ENCODE measurements at places on chromosomes 11 and 22.

DNA sequence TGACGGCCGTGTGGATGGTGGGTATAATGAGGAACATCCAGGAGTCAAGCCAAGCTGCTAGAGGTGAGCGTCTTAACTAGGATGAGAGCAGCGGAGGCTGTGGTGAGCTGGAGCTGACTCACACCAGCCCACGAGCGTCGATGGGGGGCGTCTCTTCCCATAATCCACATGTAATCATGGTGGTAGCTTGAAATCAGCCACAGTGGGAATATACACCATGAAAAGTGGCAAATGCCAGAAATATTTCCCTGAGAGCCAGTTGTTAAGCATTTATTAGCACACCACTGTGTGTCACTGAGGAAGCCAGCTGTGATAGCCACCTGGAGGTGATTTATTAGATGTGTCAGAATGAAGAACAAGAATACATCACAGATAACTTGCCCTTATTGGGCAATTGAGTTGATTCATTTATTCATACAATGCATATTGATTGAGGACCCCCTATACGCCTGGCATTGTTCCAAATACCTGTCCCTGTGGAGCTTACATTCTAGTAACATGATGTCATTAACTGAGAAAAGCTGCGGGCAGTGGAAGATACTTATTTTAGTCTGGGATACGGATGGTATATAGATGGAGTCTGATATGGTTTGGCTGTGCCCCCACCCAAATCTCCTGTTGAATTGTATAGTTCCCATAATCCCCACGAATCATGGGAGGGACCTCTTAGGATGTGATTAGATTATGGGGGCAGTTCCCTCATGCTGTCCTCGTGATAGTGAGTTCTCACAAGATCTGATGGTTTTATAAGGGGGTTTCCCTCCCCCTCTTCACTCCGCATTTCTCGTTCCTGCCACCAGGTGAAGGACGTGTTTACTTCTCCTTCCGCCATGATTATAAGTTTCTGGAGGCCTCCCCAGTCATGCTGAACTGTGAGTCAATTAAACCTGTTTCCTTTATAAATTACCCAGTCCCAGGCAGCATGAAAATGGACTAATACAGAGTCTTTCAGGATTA lies 473.4 kb downstream of the METTL15 start:
- peak; percentile 92 for DNase-seq

- peak; percentile 9 for DNase-seq
Observed at GRCh38 chr11:17979770-17980371, 33.0 kb downstream of the SERGEF start.

DNA sequence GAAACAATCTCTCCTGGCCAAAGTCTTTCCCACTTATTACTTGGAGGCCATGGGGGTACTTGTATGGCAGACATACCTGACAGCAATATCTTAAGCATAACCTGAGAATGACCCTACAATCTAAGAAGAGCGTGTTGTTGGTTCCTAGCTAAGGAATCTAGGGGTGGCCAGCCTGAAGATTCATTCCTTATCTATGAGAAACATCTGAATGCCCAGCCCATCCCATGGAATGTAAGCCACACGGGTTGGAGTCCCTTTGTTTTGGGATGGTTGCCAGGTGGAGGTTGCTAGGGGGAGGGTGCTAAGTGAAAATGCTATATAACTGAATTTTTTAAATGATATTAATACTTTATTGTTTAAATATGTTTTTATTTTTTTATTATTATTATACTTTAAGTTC lies 725.0 kb downstream of the ETS1 start:
- peak; percentile 41 for DNase-seq

- no peak for DNase-seq
Observed at GRCh38 chr11:130096823-130097222, 27.1 kb downstream of the APLP2 start.

GRCh38 chr11:22559416-22559815 lies 66.2 kb downstream of the FANCF start:
- no peak for DNase-seq

DNA sequence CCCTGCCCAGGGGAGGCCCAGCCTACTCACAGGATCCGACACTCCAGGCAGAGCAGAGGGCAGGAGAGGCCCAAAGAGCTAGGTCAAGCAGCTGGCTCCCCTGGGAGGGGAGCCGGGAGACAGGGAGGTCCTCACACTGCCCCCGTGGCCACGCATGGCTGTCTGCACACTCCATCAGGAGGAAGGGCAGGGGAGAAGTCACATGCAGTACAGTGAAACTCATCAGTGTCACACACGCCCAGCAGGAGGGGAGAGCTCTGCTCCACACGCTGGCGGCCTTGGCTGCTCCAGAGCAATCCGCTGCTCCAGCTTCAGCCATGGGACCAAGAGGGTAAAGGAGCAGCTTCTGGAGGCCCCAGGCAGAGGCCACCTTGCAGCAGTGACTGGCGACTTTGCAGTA lies 14.3 kb downstream of the TCIRG1 start:
- DNase-seq = no peak

GRCh38 chr22:20118300-20119020 lies 1.4 kb upstream of the TRMT2A start:
- no peak for DNase-seq

DNA sequence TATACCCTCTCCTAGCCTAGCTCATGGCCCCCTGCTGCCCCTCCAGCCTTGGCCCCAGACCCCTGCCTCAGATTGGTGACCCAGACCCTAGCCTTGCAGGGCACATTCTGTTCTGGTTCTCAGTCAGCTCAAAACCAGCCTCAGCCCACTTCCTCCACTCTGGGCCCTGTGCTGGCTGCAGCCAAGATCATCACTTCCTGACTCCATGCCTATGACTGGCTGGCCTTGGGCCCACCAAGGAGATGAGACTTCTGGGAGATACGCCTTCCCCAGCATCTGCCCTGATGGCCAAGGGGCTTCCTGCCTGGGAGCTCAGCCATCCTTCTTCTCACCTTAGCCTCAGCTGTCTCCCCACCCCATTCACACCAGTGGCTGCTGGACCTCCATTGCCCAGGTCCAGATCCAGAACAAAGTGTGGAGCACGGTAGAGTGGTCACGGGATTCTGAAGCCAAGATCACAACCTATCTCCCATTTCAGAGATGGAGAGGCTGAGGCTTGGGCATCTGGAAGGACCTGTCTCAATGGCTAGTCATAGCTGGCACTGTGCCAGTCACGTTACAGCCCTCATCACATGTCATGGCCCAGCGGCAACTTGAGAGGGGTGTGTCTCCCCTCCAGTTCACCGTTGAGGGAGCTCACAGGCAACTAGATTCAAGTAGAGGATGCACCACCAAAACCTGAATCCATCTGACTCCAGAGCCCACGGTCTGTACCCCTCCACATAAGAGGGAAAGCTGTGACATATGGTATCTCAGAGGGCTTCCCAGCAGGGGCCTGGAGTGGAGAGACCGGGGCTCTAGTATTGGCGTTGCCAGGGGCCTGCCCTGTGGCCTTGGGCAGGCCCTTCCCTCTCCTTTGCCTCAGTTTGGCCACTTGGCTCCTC lies 43.0 kb upstream of the KLHL35 start:
- peak; percentile 53 for DNase-seq

DNA sequence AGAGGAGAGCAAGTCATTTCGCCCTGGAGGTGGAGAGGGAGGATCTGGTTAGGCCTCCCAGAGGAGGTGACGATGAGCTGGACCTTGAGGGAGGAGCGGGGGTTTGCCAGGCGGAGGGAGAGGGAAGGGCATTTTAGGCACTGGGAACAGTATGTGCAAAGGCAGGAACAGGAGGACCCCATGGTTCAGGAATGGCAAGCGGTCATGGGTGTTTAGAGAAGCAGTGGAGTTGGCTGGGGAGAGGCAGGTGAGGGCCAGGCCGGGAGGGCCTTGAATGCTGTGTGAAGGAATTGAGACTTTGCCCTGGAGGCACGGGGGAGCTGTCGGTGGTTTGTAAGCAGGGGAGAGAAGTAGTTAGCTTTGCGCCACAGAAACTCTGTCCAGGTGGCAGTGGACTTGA lies 10.3 kb downstream of the PRDM11 start:
- DNase-seq = no peak

- DNase-seq = no peak
Observed at GRCh38 chr22:27980424-27981148, 61.5 kb upstream of the PITPNB start.

DNA sequence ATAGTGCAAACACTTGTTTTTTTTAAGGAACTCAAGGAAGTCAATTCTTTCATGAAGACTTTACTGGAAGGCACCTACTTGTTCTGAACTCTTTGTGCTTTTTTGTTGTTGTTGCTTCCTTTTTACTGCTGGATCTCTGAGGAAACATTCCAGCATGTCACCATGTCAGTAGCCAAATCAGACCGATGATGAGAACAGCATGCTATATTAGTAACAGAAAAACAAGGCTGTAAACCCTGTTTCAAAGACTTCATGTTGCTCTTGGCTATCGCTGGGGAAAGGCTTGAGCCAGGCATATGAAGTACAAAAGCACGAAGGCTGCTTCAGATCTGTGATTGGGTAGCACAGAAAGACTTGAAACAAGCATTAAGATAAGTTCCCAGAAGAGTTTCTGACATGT lies 125.6 kb upstream of the SLC5A12 start:
- peak; percentile 51 for DNase-seq

DNA sequence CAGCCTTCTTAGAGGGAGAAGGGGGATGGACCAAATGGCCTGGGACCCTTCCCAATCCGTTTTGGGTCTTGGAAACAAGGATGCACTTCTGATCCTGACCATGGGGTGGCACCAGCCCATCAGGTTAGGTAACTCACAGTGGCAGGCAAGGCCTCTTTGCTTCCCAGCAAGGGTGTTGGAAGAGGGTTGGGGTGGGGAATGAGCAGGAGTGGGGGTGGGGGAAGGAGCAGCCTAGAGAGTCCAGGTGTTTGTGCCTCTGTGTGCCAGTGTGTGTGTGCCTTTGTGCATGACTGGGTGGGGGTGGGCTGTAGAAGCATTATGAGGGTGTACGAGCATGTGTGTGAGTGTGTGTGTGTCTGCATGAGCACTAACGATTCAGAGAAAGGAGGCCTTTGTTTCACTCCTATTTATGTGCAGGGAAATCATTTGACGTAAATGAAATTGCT lies 213.1 kb downstream of the INSC start:
- peak; percentile 9 for DNase-seq

DNA sequence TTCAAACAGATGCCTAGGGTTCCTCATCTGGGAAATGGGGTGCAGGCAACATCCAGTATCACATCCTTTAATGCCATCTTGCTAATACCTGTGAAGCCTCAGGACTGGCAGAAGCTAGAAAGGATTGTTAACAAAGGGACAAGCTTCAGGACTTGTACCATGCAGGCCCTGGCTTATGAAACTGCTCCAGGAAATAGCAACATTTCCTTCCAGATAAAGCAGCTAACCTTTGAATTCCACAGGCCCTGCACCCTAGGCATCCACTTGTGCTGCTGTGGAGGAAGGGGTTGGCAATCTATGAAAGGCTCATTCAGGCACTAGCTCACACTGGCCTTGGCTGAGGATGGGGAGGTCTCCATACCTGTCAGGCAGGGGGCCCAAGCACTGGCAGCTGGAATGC lies 87.2 kb downstream of the BTBD10 start:
- no peak for DNase-seq

GRCh38 chr11:37762079-37762478 lies 1164.0 kb upstream of the RAG2 start:
- no peak for DNase-seq

- DNase-seq = peak; percentile 91
Observed at GRCh38 chr11:73414977-73415651, 38.9 kb downstream of the RELT start.

DNA sequence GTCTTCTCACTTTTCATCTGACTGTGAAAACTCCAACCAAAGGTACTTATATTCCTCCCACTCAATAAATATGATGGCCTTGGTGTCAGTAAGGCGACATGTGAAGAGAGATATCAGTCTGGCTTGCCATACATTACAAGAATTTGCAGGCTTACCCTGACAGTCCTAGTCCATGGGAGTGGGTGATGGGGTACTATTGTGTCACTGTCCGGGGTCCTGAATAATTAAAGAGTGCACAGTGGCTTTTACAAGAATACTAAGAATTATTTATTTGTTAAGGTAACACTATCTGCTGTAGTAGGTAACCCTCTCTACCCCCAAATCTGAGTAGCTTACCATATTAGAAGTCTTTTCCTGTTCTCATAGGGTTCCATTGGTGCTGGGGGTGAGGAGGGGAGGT lies 23.1 kb upstream of the IZUMO1R start:
- DNase-seq = no peak

DNA sequence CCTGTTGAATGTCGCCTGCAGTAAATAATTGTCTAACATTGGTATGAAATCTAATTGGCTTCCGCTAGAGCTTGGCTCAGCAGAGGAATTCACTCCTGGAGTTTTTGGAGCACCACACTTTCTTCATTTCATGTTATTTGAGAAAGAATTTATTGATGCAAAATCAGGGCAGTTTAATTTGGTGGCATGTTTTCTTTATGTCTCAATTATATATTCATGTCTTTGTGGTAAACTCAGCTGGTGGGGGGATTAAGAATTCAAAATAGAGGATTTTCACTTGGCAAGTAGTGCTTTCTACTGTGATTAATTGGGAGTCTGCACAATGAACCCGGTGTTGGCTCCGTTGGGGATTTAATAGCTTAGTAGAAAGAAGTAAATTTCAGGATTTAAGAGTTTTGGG lies 784.4 kb downstream of the NTM start:
- peak; percentile 2 for DNase-seq

DNA sequence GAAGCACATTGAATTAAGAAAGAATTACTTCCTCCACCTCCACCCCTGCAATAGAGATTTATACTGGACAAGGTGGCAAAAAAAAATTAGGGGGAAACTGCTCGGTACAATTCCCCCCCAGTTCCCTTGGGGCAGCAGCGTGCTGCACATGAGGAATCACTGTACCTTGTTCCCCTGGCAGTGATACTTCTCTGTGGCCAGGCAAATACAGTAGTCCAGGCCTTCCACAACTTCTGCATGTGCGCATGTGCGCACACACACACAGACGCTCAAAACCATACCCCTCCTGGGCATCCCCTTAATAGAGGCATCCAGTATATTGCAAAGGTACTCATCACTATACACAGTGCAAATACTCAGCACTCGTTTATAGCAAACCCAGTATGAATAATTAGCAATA lies 68.9 kb downstream of the ARFGAP2 start:
- DNase-seq = no peak

DNA sequence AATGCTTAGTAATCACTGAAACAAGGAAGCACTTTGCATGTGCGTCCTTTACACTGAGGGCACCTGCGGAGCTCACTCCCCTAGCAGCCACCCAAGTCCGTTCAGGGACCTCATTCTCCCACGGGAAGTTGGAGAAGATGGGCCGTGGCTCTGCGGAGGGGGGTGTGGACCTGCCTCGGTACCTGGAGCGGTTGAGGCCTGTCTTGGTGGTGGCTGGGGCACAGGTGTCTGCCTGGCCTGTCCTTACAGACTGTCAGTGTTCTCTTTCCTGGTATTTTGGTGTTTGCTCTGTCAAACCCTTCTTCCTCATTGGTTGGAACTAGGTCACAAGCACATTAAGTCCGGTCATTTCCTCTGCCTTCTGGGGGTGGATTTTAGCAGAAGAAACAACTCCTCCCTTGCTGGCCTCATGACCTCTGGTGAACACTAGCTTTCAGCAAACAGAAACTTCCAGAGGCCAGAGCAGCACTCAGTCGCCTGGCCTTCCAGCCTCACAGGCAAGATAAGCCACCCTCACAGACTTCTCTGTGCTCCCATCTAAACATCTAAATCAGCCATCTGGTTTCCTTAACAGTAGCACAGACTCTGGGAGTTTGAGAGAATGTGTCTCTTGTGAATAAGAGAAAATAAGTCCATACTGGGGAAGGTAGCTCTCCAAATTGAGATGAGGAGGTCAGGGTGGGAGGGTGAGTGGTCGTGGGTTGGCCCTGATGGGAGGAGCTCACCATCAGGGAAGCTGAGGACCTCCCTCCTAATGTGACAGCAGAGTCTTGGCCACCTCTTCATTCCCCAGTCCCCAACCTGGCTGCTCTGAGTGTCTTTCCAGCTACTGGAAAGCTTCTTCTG lies 8.6 kb downstream of the SNAP29 start:
- DNase-seq = no peak

All from fibroblast of upper back skin (primary cell).